Stimulated activated CD8-positive, alpha-beta memory T cell treated with anti-CD3 and anti-CD28 coated beads, Interleukin-4, amount 100 ng/mL, for 1 hour (primary cell): ENCODE measurements at places on chromosomes 6 and 20.

GRCh38 chr20:64114356-64114971 lies 7.1 kb upstream of the NPBWR2 start:
- DNase-seq: no peak

DNA sequence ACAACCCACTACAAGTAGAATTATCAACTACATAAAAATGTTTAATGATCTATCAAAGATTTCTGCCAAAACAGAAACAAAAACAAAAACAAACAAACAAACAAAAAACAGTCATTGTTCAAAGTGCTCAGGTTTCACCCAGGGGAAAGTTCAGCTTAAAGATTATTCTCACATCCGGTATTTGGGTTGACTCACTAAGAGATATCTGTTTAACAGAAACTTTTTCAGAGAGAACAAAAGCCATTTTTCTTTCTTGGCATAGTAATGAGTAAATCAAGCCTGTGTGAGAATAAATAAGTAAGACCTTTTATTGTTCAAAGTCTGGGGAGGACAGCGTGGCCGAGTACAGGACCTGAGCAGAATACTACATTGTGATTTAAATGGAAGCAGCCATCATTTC lies 143.6 kb downstream of the RCAN2 start:
- no peak for DNase-seq

DNA sequence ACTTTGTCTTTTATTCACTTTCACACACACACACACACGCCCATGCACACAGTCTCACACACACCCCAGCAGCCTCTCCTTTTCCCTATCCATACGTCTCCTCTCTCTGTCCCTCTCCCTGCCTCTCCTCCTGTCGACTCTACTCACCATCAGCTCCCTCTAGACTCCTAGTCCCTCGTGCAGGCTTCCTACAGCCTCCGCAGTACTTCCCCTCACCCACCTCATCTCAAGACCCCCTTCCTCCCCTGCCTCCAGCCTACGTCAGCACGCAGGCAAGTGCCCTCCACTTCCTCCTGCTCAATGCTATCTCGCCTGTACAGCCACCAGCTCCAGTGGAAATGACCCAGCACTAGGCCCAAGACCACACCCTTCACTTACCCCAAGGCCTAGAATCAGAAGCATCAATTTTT lies 820 bp upstream of the TREML2 start:
- DNase-seq: no peak

- no peak for DNase-seq
Observed at GRCh38 chr6:49384904-49385303, 78.1 kb downstream of the MMUT start.

- DNase-seq: no peak
Observed at GRCh38 chr6:148502083-148502772, 159.6 kb downstream of the SASH1 start.

GRCh38 chr6:158958504-158959386 lies 41.3 kb downstream of the RSPH3 start:
- DNase-seq: no peak

DNA sequence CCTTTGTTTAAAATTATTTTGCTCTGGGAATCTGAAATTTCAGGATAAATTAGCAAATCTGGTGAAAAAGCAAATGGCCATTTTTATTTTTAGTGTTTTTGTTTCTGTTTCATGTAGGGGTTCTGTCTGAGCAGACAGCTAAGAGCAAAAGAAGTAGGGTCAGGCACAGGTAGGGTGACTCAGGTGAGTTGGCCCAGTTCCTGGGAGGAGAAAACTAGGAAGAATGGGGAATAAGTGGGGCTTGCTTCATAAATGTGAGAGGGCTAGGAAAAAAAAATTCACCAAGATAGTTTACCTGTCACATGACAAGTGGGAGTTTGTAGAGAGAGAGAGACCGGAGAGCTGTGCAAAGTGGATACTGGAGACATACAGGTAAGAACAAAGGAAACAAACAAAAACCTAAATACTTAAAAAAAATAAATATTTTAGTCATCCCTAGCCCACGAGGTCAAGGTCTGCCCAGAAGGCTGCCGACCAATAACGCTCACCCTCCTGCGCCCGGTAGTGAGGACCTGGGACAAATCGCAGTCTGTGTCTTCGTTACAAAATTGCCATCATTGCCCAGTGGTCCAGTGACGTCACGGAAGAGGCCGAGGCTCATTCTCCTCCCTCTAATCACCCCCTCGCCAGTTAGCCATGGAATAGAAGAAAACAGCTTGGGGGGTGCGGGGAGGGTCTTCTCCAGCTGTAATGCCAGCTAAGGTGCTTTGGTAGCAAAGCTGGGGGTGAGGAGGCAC lies 2.3 kb downstream of the THBD start:
- no peak for DNase-seq

DNA sequence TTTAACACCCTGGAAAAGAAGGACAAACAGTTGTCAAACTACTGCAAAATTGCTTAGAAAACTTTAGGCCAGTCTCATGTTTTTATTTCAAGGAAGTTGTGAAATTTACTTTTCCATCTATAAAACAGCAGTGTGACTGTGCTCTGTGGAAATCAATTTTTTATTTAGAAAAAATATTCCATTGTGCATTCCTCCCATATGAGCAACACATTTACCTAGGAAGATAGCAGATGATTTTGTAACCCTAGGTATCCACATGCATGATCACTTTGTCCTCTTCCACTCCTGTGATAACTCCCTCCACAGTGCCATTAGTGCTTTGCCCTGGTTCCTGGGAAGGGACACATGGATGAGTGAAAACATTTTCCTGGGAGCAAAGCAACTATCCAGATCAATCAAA lies 70.0 kb upstream of the SHLD1 start:
- no peak for DNase-seq

- DNase-seq: no peak
Observed at GRCh38 chr6:155968921-155969320, 513.3 kb upstream of the NOX3 start.

GRCh38 chr6:154306696-154307095 lies 49.9 kb downstream of the IPCEF1 start:
- DNase-seq: no peak

GRCh38 chr6:113047148-113047547 lies 700.0 kb downstream of the RFPL4B start:
- no peak for DNase-seq

- DNase-seq: peak; percentile 36
Observed at GRCh38 chr6:11381801-11382513, 149.5 kb upstream of the NEDD9 start.

GRCh38 chr6:87832025-87832825 lies 130.2 kb upstream of the AKIRIN2 start:
- DNase-seq: no peak

DNA sequence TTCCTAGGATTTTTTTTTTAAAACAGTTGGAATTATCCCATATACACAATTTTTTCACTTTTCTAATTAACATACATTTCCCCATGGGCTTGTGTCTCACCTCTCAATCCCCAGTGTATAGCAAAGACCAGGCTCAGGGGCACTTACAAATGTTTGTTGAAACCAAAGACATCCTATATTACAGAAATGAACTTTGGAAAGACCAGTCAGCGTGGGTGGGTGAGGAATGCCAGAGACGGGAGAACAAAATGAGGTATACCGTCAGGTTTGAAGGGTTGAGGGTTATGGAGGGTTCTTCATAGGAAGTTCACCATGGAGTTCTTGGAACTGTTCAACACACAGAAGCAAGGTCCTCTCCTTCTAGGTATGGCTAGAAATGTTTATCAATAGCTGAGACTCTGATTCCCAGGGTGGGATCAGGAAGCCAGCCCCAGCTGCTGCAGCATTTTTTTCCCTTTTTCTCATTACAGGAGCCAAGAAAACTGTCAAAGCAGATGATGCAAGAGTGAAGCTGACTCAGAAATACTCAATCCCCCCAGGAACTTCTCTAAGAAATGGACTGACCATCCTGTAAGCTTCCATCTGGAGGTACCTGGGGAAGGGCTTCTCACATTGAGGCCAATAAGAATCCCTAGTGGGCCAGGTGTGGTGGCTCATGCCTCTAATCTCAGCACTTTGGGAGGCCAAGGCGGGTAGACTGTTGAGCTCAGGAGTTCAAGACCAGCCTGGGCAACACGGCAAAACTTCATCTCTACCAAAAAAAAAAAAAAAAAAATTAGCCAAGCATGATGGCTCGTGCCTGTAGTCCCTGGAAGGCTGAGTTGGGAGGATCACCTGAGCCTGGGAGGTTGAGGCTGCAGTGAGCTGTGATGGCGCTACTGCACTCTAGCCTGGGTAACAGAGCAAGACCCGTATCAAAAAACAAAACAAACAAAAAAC lies 15.9 kb upstream of the TBC1D20 start:
- DNase-seq: no peak

- no peak for DNase-seq
Observed at GRCh38 chr6:113672491-113673149, 184.5 kb upstream of the MARCKS start.
